ENCODE measurements at places on chromosomes 1 and 21.

- DNase-seq: no peak
Observed at GRCh38 chr1:75396260-75396659, 214.7 kb downstream of the SLC44A5 start.

DNA sequence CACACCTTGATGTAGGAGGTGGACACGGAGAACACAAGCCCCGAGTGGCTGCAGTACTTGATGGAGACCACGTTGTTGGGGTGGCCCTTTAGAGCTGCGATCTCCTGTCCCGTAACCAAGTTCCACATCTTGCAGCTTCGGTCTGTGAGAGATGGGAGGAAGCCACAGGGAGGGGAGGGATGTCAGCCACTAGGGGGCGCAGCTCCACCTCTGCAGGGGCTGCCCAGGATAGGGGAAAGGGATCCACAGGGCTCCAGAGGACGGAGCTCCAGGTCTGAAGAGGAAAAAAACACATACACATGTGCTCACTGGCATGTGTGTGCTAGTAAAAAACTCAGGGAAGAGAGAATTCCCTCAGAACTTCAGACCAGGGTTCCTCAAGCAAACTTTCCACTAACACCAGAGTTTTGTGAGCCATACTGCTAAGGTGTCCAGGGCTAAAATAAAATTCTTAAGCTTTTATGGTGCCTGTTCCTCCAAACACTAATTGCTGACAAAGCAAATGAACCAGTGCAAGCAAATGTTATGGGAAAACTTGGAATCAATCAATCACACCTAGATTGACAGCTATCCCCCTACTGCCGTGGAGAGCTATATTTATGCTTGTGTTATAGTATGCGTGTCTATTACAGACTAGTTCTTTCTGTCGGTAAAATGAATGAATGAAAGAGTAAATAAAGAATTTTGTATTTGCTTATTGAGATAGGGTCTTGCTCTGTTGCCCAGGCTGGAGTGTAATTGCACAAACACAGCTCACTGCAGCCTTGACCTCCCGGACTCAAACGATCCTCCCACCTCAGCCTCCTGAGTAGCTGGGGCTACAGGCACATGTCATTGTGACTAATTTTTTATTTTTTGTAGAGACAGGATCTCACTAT is 43.7 kb downstream of the KIF21B start:
- peak; percentile 30 for DNase-seq

DNA sequence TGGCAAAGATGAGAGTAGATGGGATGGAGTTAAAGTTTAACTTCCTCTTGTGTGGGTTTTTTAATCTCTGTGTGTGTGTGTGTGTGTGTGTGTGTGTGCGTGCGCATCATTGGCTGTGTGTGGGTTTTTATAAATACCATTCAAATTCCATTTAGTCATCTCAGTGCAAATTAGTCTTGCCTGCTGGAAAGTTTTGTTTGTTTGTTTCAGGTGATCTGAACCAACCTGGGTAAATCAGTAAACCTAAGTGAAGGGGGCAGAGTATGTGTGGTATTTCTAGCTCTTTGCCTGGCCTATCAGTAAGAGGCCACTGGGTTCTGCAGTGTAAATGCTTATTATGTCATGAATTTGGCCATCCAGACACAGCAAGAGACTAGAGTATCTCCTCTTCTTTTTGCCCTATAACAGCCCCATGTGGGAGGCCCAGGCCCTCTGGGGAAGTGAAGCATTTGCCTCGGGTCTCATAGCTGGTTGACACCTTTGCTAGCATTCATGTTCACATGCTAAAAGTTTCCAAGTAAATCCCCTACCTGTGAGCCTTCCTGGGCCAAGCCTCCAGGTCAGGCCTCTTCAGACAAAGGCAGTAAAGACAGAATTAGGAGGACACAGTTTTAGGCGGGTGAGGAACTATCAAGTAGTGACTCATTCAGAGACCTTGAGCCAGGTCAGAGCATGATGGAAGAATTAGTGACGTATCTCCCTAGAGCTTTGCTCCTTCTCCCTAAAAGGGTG is 14.7 kb downstream of the INTS3 start:
- no peak for DNase-seq

GRCh38 chr1:68329096-68329835 is 96.9 kb upstream of the WLS start:
- no peak for DNase-seq

GRCh38 chr1:147292631-147293251 is 50.3 kb downstream of the CHD1L start:
- DNase-seq: no peak

DNA sequence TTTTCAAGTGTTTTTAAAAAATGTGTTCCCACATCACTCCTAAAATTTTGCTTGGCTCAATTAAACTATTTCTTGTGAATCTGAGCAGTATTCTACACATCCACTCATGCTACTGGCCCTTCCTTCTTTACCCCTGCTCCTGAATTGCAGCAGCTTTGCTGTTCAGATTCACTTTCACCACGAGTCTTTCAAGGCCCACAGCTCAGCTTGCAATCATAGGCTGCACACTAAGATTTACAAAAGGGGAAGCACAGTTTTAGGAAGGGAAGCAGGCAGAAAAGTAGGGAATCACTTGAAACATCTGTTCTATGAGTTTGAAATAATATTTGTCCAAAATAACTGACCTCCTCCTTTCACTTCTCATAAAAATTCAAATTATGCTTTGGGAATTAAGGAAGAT is 70.9 kb upstream of the EDEM3 start:
- no peak for DNase-seq

- no peak for DNase-seq
Observed at GRCh38 chr1:25695090-25695770, 78.6 kb downstream of the MAN1C1 start.

DNA sequence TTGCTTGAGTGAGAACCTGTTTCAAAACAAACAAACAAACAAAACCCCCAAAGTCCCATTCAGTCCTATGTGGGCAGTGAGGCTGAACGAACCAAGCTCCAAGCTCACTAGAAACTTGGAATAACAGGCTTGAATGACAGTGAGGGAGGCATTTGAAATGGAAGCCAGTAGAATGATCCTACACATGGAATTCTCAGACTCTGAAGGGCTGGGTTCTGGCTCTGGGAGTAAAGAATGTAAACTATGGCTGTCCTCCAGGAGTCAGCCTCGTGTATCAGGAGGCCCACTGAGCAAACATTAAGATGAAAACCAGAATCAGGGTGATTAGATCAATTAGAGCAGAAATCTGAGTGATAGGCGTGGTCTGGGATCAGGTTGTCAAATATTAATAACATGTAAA is 14.9 kb downstream of the PCP4L1 start:
- DNase-seq: no peak

Data from LoVo (cell line).